ENCODE measurements at places on chromosomes 2 and 18.

GRCh38 chr18:64165906-64166305 is 17.0 kb upstream of the LINC00305 start:
- no peak for DNase-seq

- no peak for DNase-seq
Observed at GRCh38 chr18:79986726-79987125, 1.6 kb downstream of the TXNL4A start.

DNA sequence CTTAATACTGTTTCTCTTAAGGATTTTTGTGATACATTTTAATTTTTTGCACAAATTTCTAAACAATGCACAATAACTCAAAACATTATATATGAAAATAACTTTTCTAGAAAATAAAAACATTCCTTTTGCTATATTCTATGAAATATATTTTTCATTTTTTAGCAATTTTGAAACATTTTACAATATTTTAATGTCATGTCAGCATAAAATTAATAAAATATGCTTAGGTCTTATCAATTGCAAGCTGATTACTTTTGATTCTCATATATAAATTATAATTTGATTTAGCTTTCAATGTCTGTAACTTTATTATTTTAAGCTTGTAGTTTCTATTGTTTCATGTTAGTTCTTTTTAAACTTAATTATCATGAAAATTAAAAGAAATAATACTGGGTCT is 898.7 kb downstream of the TMEM182 start:
- no peak for DNase-seq

GRCh38 chr2:17620280-17620679 is 79.8 kb downstream of the VSNL1 start:
- DNase-seq, result no peak

DNA sequence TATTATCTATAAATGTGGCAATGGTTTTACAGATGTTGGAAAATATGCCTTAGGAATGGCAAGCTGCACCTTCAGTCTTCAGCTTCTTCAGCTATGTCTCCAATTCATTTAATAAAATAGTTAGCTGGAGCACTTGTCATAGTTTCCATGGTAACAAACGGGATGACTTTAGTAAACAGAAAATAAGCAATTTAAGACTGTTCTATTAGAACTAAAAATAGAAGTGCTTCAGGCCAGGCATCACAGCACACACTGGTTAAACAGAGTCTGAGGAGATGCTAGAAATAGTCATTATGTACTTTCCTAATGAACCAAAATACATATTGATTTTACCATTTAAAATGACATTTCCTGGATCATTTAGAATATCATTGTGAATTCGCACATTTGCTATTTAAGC is 195.0 kb downstream of the GCA start:
- no peak for DNase-seq

GRCh38 chr2:230068016-230068650 is 591 bp downstream of the SLC16A14 start:
- DNase-seq, result peak; percentile 38

GRCh38 chr2:85971366-85971765 is 82.6 kb upstream of the ST3GAL5 start:
- DNase-seq, result no peak

GRCh38 chr2:191115391-191115790 is 35.4 kb downstream of the STAT4 start:
- DNase-seq, result peak; percentile 52

DNA sequence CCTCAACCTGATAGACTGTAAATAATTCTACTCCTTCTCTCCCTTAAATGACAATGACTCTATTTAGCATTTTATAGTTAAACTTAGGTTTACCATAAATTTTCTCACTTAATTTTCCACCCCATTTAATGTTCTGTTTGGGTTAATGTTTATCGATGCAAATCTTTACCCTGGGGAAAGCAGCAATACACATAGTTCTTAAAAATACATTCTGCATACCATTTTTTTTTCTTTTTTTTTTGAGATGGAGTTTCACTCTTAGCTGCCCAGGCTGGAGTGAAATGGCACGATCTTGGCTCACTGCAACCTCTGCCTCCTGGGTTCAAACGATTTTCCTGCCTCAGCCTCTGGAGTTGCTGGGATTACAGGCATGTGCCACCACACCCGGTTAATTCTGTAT is 14.0 kb downstream of the STAM2 start:
- no peak for DNase-seq

DNA sequence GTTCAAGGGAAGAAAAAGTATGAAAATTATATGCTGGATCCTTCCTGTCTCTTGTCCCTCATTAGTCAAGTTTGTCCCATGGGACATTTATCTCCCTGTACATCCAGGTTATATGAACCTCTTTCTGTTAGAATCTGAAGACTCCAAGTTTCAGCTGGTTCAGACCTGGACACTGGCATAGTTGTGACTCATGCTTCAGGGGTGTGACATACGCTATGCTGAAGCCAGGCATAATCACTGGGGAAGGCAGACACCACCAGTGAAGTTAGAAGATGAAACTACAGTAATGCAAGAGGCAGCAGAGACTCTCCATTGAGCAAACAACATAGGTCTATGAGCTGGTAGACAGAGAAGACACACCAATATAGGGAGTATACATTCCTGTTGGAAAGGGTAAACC is 269.7 kb upstream of the SLC8A1 start:
- peak; percentile 48 for DNase-seq

DNA sequence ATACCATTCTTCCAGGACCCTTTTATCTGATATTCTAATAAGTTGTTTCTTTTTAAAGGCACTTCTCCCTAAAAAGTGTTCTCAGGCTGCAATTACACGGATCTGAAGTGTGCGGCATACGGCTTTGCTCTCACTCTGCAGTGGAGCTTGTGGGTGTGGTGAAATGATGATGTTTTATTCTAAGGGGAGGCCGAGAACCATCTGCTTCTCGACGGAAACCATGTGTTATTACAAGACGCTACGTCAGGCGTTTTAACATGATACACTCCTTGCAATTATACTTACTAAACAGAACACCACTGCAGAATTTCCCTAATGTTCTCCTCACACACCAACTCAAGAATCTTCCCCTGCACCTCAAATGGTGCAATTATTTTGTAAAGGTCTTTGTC is 34.9 kb upstream of the CTDP1 start:
- DNase-seq, result no peak

- DNase-seq, result no peak
Observed at GRCh38 chr2:156476850-156477206, 40.6 kb downstream of the GPD2 start.

- DNase-seq, result no peak
Observed at GRCh38 chr2:240460253-240460711, 24.8 kb downstream of the GPC1 start.

DNA sequence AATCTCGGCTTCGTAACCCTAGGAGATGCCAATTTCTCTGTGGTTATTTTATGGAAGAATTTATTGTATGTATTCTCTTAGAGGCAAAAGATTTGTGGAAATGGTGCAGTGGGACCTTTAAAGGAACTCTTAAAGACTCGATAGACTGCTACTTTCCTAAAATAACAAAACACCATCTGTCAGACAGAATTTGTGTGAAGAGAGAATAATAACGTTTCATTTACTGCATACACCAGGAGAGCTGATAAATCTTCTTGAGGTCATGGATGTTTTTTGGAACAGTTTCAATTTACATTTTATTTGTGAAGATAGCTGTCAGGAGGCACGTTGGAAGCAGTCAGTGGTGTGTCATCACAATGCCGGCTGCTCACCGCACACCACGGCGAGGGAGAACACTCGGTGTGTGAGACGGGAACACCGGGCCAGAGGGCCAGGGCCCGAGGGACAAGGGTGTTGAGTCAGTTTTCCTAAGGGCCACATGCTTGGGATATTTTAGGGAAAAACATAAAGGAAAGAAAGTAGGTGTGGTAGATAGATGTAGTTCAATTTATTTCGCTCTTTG is 1681.0 kb upstream of the DDX18 start:
- no peak for DNase-seq

- no peak for DNase-seq
Observed at GRCh38 chr2:199414465-199414864, 43.3 kb downstream of the SATB2 start.

- DNase-seq, result no peak
Observed at GRCh38 chr2:68632021-68632420, 11.4 kb upstream of the PROKR1 start.

- DNase-seq, result no peak
Observed at GRCh38 chr2:212814941-212815340, 276.3 kb upstream of the ERBB4 start.

DNA sequence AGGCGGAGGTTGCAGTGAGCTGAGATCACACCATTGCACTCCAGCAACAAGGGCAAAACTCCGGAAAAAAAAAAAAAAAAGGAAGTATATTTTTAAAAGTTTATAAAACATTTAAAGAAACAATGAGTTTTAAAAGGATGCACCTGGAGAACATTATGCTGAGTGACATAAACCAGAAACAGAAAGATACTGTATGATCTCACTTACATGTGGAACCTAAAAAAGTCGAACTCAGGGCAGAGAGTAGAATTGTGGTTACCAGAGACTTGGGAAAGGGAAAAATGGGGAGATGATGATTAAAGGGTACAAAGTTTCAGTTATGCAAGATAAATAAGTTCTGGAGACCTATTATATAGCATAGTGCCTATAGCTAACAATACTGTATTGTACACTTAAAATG is 52.8 kb upstream of the RTN4 start:
- no peak for DNase-seq

DNA sequence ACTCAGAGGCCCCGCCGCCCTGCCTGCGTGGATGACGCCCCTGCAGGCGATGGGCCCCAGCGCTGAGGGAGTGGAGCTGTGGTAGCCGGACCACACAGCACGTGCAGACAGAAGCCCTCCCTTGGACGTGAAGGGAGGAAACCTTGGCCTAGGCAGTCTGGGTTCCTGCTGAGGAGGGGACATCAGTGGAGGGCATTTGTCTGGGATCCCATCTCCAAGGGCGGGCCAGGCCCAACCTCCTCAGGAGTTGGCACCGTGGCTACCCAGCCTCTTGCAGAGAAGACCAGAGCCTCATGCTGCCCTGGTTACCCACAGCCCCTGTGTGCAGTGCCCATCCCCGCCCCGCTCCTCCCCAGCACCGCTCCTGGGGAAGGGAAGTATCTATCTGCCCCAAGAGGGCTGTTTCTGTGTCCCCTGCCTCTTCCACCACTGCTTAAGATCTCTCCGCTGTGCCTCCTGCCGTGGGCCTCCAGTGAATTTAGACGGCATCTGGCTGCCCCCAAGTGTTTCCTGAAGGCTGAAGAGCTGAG is 241.8 kb downstream of the KLHL29 start:
- DNase-seq, result no peak

- no peak for DNase-seq
Observed at GRCh38 chr2:22855081-22855480, 529.9 kb upstream of the KLHL29 start.

GRCh38 chr2:43185146-43185545 is 41.3 kb downstream of the ZFP36L2 start:
- no peak for DNase-seq

- no peak for DNase-seq
Observed at GRCh38 chr2:152049541-152049940, 49.3 kb downstream of the CACNB4 start.

GRCh38 chr2:12773586-12774394 is 57.1 kb downstream of the TRIB2 start:
- DNase-seq, result no peak

- no peak for DNase-seq
Observed at GRCh38 chr2:71067567-71068217, 756 bp upstream of the NAGK start.

DNA sequence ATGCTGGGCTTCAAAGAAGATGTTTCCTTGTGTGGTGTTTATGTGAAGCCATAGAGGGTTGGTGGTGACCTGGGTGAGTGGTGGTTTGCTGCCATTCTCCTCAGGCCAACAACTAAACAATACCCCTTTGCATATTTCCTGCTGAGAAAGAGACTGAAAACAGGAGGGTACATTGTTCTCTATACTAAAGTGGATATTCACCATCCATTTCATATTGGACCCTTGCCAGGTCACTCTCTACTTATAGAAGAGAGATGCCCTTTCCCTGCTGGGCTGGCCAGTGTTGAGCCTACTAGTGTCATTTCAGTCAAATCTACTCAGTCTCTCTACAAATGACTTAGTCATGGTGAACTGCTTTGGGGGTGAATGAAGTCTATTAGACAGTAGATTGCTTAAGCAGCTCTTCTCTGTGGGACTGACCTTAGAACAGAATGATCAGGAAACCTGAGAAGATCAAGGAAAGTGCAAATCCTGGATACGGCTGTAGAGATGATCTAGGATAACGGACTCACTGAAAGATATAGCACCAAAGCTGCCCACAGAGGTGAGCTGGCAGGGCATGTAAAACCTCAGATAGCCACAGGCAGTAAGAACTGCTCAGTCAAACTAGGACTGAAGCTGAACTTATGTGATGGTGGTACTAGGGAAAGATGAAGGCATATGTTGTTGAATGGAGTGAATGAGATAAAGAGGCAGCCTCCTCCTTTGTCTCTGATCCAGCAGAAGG is 154.9 kb downstream of the MYO3B start:
- DNase-seq, result no peak

- no peak for DNase-seq
Observed at GRCh38 chr18:35497027-35497369, 762 bp downstream of the INO80C start.

- DNase-seq, result no peak
Observed at GRCh38 chr2:238231251-238231793, 8.5 kb downstream of the HES6 start.

DNA sequence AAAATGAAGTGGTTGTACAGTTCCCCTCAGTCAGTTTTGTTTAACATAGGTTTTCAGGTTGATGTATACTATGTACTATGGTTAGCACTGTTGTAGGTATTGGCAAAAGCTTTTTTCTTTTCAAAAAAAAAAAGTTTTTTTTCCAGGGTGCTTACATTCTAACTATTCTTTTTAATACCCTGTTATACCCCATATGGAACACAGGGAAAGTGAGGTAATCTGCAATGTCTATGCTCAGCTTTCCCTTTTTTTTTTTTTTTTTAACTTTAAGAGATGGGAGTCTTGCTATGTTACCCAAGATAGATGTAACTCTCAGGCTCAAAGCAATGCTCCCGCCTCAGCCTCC is 590 bp upstream of the CCDC138 start:
- no peak for DNase-seq

GRCh38 chr2:138228101-138228500 is 263.8 kb downstream of the HNMT start:
- no peak for DNase-seq

DNA sequence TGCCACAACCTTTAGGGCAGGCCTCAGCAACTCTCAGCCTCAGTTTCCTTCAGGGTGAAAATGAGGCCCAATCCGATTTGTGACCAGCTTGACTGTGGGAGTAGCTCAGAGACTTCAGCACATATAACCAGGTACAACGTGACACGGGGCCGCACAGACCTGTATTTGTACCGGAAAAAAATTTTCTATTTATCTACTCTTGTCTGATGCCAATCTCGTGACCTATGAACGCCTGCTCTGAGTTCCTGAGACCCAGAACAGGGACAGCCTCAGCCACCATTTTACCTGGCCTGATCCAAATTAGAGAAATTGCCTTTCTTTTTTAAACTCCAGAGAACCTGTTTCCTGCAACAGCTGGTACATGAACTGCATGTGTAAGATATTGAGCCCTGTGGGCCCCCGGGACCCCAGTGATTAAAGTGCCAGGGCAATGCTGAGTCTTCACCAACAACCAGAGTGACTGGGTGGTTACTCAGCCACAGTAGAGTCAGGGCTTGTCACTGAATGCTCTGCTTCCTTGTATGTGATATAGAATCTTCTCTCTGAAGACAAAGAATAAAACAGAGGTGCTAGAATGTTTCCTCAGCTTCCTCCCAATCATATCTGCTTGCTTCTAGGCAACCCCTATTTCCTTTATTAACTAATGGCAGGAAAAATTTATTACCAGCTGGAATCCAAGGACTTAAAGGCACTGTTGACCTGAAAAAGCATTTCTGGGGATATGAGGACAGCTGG is 47.8 kb upstream of the FZD7 start:
- no peak for DNase-seq
